ENCODE measurements at places on chromosomes 1 and 21.
A peak's percentile ranks its signal among the peaks of the same experiment; 100 is the strongest.

- no peak for DNase-seq
These were observed 119.2 kb upstream of the RAB3GAP2 start for GRCh38 chr1:220391491-220391890.

DNA sequence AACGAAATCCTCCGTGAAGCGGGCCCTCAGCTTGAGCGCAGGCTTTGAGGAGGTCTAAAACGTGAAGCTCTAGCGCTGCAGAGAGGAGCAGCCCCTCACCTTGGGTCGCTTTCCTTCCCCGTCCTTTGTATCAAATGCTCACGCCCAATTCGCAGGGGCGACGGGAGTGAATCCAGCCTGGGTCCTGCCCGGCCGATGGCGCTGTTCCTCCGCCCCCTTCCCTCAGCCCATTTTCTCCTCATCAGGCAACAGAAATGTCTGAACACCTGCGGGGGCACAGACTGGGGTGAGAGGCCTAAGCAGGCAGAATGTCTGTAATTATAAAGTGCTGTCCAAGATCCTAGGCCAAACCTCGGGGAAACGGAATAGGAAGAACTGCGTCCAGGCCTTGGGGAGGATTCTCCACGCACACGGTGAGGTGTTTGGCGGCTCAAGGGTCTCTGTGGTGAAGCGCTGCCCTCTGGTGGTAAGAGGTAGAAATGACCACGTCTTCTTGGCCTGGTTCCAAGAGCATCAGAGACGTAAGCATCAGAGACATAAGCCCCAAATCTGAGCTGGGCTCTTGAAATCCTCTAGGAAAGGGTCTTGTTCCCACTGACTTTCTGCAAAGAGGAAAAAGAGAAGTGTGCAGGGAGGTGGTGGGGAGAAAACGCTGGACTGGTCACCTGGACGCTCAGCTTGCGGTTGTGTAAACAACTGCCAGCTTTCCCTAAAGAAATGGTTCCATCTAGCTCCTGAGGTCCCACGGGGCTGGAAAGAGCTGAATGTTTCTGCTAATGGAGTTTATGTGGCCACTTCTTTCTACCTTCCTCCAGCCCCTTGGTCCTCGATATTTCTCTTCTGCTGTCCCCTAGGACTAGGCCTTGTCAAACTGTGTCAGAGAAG, 92.1 kb upstream of the CD53 start:
- DNase-seq, result peak; percentile 70

- DNase-seq, result no peak
These were observed 636.4 kb downstream of the SMYD3 start for GRCh38 chr1:245870698-245871097.

- DNase-seq, result no peak
These were observed 6.5 kb downstream of the PODN start for GRCh38 chr1:53068314-53069099.

- peak; percentile 61 for DNase-seq
These were observed 147.0 kb downstream of the GABPA start for GRCh38 chr21:25881524-25882376.

DNA sequence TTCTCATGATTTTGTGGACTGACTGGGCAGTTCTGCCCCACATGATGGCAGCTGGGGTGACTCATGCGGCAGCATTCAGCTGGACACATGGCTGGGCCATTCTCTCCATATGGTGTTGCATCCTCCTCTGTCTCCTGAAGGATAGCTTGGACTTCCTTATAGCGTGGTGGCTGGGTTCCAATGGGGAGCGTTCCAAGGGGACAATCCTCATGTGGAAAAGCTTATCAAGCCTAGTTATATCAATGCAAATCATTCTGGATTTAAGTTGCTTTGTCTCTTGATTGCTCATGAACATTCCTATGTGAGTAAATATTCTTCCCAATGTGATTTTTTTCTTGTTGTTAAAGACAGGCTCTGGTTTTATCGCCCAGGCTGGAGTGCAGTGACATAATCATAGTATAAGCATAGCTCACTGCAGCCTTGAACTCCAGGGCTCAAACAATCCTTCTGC, 13.2 kb upstream of the SLC2A1 start:
- peak; percentile 93 for DNase-seq

DNA sequence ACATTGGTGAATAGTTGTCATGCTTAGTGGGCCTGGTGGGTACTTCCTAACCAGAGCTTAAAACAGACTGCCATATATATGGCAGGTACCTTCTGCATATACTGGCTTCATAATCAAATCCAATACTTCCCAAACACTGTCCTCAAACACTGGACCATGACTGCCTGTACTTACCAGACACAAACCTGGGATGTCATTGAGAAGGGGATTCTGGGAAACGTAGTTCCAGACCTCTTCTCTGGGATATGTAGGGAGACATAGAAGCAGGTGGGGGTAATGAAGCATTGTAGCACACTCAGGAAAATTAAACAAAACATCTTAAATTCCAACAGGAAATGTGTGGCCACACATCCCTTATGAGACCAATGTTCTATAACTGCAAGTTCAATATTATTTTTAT, 76.5 kb upstream of the ADAMTS5 start:
- DNase-seq, result no peak

DNA sequence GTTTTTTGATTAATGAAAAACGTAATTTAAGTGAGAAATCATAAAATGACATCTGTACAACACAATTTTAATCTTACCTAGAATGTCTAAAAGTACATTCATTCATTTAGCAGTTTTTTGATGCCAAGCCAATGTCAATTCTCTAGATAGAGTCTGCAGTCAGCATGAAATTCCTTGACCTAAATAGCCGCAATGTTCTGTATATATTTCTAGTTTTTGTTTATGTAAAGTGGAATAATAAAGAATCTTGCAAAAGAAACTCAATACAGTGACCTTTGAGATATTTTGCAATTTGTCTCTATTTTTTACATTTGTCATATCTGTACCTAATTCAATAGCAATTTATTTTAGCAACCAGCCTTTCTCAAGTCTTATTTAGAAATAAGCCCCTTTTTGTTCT, 176.0 kb downstream of the ATP6V1G3 start:
- DNase-seq, result no peak

DNA sequence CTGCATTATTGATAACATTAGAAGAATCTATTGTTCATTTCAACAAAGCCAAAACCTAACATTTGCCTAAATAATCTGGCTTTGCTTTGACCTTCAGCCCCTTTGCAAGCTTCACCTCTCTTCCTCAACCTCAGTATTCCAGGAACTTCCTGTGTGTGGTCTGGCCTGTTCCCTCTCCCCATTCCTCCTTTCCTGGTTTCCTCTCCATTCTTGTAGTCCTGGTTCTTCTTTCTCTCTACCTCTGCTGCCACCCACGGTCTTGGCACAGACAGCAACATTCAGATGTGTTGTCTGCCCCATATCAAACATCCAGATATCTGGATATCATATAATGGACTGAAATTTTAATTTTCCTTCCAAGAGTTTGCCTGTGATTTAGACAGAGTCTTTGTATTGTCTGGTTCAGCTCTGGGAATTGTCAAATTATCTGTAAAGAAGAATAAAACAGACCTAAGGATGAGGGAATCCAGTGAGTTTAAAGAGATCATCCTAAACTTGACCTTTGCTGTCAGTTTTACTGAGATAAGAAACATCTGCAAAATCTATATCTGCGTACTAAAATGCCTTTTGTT, 148.1 kb upstream of the KCTD3 start:
- peak; percentile 8 for DNase-seq

DNA sequence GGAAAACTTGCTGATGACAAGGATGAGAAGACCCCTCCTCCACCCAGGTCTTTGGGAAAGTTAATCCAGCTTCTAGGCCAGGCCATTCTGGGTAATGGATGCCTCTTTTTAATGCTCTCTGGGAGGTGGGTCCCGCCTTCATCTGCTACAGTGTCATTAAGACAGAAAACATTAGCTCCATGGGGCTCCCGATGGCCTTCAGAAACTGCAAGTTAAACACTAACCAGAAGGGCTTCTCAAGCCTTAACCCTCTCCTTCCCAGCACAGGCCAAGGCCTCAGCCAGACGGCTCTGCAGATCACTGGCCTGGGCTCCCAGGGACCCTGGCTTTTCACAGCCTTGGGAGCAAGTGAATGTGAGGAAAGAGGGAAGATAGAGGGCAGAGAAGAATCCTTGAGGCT, 364.9 kb downstream of the MATN1 start:
- DNase-seq, result no peak

- no peak for DNase-seq
These were observed 43.7 kb upstream of the ADAMTS1 start for GRCh38 chr21:26888931-26889330.

DNA sequence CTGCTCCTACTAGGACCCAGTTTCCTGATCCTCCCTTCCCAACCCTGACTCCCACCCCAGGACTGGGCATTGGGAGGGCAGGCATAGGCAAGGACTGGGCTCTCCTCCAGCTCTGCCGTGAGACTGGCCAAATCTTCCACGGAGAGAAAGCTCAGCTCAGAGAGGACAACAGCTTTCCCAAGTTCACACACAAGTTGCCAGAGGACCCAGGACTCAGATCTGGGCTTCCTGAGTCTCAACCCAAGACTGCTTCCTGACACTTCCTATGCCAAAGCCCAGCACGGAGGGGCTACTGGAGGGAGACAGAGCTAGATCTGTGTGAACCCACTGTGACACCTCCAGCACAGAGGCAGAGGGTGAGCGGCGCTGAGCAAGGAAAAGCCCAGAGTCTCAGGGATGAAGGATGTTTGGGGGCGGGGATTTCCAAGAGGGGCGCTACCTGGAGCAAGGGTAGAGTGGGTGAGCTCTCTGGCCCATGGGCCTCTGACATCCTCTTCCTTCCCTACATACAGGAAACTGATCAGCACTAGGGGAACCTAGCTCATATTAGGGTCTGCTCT, 7.1 kb downstream of the PDZK1IP1 start:
- DNase-seq, result no peak

GRCh38 chr1:102851616-102852015, 256.7 kb downstream of the COL11A1 start:
- peak; percentile 67 for DNase-seq

DNA sequence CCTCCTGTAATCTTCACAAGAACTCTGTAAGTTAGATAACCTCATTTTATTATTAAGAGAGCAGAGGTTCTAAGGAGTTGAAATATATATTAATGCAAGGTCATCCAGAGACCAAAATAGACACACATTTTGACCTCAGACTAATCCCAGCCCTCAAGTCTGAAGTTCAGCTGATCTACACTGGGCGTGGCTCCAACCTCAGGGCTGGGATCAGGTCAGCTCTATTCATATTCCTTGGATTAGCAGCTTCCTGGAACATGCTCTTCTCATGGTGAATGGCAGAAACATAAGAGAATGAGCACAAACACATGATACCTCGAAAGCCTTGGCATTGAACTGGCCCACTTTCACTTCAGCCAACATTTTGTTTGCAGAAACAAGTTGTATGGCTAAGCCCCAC, 200.8 kb upstream of the ST6GALNAC5 start:
- DNase-seq, result no peak

DNA sequence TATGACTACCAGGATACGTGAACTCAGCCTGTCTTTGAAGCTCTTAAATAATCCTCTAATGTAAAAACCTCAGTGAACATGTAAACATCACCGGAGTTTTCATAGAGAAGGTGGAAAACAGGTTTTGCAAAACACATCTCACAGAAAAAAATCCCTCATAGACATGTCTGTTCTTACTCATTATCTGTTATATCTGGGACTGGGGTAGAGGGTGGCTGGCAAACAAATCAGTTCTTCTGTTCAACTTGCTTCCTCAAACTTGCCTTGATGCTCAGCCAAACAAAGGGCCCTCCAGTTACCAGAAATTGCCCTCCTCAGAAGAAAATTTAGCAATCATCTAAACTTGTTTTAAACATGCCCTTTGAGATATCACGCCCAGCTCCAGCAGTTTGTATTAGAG, 66.1 kb upstream of the CXADR start:
- DNase-seq, result no peak

DNA sequence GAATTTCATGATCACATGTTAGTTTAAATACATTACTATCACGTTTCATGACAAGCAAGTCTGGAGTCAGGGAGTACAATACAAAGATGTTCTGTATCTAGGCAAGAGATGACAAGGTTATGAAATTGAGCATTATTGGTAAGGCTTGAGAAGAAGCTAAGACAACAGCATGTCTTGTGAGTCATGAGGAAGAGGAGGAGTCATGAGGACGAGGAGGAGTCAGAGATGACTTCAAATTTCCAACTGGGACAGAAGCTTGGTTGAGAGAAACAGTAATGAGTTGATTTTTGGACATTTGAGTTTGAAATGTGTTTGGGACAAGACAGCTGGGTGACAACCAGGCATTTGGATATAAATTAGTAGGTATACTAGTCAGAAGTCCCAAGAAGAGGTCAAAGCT, 4.3 kb upstream of the UBE2U start:
- DNase-seq, result no peak

- no peak for DNase-seq
These were observed 127.2 kb upstream of the GJB5 start for GRCh38 chr1:34627465-34628240.

GRCh38 chr1:41503538-41504113, 19.1 kb upstream of the EDN2 start:
- no peak for DNase-seq

GRCh38 chr1:245416781-245417180, 262.0 kb downstream of the KIF26B start:
- no peak for DNase-seq

- no peak for DNase-seq
These were observed 15.5 kb downstream of the FYB2 start for GRCh38 chr1:56803561-56804156.

GRCh38 chr1:110607536-110608230, 1.5 kb upstream of the KCNA2 start:
- DNase-seq, result no peak

GRCh38 chr1:94821636-94822305, 1.6 kb downstream of the SLC44A3 start:
- DNase-seq, result no peak

GRCh38 chr1:216090556-216090955, 332.7 kb downstream of the USH2A start:
- no peak for DNase-seq

- DNase-seq, result peak; percentile 2
These were observed 55.8 kb downstream of the ROR1 start for GRCh38 chr1:63829349-63830327.

DNA sequence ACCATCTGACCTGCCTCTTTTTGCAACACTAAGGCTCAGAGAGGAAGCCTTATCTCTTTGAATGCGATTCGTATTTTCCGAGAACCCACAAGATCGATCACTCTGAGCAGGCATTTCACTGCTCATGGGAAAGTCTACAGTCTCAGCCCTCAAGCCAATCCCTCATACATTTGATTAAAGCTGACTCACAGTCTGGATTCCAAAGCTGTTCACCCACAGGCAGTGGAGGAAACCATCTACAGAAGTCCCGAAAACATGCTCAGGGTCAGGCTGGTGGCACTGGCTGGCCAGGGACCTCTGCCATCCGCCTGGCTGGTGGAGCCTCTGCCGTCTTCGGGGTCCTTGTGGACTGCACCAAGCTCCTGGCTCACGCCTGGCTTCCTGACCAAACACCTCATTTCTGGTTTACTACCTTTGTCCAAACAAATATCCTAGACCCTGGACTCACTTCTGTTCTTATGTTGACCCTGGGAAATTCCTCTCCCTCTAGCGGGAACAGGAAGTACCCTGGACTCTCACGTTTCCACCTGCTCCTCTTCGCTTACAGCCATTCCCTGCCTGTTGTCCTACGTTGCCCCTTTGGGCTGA, 650.0 kb downstream of the SMYD3 start:
- peak; percentile 75 for DNase-seq
